ENCODE measurements at places on chromosomes 7 and 10.

GRCh38 chr7:104790440-104790839, 223.6 kb upstream of the KMT2E start:
- DNase-seq, result no peak

- no peak for DNase-seq
Measured at GRCh38 chr10:75512203-75512933, 80.9 kb downstream of the LRMDA start.

GRCh38 chr10:114481055-114481454, 76.8 kb upstream of the AFAP1L2 start:
- no peak for DNase-seq

DNA sequence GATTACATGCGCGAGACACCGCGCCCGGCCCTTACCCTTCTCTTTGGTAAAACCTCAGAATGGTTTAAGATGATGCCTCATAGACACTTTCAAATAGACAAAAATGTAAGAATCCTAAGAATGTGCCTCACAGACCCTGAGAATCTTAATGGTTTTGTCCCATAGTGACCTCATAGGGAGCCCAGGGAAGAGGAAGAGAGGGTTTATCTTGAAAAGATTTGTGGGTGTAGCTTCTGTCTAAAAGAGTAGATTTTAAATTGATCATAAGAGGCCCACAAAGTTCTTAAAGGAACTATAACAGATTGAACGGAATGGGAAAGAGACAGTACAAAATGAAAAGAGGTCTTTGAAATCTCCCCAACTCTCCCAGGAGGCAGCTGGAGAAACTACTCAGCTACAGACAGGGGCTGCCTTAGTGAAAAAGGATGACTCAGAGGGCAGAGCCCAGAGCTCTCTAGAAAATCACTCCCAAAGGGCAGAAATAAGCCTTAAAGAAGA, 220.6 kb downstream of the ADRA2A start:
- no peak for DNase-seq

GRCh38 chr10:654647-654996, 34.8 kb downstream of the DIP2C start:
- no peak for DNase-seq

GRCh38 chr7:33190688-33191304, 61.4 kb downstream of the BBS9 start:
- DNase-seq, result no peak

- DNase-seq, result no peak
Measured at GRCh38 chr10:81520688-81521087, 354.3 kb upstream of the NRG3 start.

DNA sequence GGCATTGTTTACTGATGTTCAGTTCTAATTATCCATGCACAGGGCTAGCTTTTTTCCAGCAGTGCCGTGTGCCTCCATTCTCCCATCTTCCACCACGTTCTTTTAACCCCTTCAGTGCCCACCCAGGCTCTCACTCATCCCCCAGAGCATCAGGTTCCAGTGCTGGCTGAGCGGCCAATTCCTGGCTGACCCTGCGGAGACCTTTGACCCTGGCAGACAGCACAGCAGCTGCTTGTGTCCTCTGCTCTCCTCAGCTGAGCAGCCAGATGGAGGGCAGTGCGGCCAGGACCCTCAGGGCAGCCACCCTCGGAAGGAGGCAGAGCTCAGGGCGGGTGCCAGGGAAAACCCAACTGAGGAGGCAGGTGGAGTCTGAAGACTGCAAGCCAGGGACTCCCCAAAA, 48.4 kb downstream of the ZNF503 start:
- no peak for DNase-seq

DNA sequence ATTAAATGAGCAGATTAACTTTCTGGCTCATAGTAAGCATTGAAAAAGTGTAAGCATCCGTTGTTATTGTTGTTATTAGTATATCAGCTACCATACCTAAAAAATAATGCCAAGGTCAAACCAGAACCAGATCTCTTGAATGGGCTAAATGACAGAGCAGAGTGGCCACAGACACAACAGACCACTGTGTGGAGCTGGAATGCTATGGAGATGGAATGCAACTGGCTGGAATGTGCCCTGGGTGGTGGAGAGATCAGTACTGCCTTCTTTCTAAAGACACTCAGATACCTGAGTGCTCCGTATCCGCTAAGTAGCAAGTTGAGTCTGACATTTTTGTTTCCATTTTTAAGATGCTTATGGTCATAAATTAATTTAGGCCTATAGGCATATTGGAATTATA, 20.5 kb upstream of the DNAJB12 start:
- DNase-seq, result no peak

DNA sequence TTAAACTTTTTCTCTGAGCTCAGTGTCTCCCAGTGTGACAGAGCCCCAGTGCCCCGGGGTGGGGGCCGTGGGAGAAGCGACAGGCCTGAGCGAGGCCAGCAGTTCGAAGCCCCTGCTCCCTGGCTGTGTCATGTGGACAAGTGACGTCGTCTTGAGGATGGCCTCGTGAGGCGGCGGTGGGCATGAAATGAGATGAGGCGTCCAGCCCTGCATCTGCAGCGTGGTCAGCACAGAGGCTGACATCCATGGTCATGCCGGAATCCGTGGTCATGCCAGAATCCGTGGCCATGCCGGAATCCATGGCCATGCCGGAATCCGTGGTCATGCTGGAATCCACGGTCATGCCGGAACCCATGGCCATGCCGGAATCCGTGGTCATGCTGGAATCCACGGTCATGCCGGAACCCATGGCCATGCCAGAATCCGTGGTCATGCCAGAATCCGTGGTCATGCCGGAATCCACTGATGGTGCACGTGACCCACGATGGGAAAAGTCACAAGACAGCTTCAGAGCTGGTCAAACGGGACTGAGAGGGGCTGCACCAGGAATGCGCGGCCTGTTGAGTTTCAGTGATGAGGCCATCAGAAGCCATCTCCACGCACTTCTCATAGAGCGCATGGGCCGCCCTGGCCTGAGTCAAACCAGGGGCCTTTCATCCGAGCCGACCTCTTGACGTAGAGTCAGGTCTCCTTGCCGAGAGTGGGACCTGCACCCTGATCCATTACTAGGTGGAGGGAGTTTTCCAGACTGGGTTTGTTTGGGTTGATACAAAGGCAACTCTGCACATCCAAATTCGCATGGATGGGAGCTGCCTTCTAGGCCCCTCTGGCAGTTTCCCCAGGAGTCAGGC, 342.5 kb downstream of the PTPRN2 start:
- DNase-seq, result no peak

DNA sequence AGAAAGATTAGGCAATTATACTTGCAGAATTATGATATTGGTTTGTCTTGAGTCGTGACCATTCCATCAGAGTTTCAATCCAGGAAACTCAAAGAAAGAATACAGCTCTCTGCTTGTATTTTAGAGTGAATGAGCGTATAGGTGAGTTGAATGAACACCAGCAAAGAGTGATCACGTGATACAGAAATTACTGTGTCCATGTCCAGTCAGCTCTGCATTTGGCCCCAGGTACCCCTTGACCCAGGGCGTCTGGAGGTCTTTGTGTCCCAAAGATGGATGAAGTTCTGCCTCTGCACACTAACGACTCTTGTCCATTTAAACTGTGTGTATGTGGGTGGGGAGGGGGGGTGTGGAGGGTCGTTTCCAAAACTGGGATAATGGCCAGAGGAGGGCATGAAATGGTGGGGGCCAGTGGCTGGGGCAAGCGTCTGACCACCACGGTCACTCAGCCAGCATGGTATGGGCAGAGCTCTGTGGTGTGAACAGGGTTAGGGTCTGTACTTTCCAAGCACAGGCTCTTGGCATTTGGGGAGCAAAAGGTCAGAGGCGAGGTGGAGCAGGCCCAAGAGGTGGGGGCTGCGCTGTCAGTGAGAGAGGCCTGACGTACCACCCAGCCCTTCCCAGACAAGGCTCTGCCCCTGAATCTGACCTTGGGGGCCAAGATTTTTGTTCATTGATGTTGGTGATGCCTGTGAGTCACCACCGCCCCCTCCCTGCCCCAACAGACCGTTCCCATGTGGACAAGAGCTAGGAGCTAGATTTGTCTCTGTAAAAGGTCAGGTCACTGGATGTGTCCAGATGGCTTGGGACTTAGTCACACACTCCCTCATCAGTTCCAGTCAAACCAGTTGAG, 1.4 kb downstream of the PTPRE start:
- DNase-seq, result no peak

- DNase-seq, result no peak
Measured at GRCh38 chr7:15215616-15216015, 313.1 kb upstream of the DGKB start.

- no peak for DNase-seq
Measured at GRCh38 chr10:115866691-115867090, 406.3 kb downstream of the GFRA1 start.

DNA sequence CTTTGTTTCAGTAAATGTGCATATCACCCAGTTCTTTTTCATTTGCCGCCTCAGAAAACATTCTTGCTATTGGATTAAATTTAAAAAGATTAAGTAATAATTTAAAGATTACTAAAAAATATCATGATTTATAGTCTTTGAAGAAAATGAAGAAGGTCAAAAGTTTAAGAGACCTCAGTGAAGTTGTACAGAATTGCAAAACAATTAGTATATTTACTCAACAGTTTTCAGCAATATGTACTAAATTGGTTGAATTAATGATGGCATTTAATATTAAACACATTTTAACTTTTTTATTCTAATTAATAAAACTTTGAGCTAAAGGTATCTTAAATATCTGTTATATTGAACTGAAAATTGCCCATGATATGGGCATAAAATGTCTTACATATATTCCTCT, 49.9 kb upstream of the KLF6 start:
- DNase-seq, result no peak

DNA sequence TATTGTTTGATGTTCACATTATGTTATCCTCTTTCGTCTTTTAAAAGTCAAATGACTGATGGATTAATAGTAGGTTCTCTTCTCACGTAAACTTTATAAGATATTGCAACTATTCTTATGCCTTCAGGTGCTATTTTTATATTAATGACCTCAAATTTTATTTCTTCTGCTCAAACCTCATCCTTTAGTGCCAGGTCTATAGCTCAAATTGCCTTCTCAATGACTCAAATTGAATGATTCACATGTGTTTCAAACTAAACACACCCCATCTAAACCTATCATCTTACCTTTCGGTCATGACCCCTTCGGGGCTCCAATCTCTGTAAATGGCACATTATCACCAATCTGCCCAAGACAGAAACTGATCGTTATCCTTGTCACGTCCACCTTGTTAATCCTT, 22.0 kb upstream of the LIPF start:
- DNase-seq, result no peak

DNA sequence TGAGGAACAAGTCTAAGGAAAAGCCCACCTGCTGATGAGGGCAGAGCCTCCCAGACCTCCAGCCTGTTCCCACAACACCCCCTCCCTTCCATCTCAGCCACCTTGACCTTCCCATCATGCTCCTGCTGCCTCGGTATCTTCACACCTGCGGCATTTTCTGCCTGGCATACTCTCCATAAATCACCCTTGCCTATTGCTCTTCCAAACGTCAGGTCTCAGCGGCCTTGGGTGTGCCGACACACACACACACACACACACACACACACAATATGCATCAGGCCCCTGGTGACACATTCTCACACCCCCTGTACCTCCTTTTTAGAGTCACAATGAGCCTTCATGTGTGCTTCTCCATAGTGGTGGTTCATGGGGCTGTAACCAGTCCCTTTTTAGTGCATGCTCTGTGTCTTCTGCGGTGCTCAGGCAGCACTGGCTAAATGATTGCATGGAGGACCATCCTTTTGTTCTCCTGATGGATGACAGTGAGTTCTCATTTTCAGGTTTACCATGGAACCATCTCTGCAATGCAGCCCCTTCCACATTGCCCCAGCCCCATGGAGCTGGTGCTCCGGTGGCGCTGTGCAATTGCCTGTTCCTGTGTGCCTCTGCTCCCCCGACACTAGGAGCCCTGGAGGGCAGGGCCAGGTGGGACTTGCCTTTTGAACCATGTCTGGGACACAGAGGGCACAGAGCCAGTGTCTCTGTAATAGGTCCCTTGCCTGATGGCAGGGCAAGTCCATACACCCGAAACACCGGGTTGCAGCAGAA, 4.5 kb downstream of the ADIRF start:
- DNase-seq, result no peak

GRCh38 chr10:86170255-86171108, 196.1 kb downstream of the GRID1 start:
- peak; percentile 28 for DNase-seq

- DNase-seq, result no peak
Measured at GRCh38 chr7:38040831-38041230, 120.4 kb downstream of the EPDR1 start.

DNA sequence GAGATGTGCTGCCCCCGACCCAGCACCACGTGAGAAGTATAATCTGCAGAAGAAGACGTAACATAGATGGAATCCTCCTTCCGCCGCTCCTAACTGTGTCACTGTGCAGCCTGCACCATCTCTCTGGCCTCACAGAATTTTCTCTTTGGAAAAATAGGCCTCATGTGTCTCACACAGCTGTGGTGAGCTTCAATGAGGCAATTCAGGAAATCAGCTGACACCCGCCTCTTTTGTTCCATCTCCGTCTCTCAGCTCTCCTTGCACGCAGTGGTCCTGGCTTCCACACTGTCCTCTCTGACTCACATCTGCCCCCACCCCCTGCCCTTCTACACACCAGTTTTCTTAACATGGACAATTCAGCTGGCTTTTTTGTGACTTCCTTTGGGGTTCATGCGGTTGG, 7.2 kb downstream of the C10orf90 start:
- DNase-seq, result no peak

- DNase-seq, result no peak
Measured at GRCh38 chr10:45558425-45558824, 114.1 kb downstream of the ZFAND4 start.

GRCh38 chr10:95360122-95360714, 69.4 kb upstream of the PDLIM1 start:
- DNase-seq, result peak; percentile 7

GRCh38 chr7:14137676-14138075, 148.2 kb upstream of the ETV1 start:
- no peak for DNase-seq

DNA sequence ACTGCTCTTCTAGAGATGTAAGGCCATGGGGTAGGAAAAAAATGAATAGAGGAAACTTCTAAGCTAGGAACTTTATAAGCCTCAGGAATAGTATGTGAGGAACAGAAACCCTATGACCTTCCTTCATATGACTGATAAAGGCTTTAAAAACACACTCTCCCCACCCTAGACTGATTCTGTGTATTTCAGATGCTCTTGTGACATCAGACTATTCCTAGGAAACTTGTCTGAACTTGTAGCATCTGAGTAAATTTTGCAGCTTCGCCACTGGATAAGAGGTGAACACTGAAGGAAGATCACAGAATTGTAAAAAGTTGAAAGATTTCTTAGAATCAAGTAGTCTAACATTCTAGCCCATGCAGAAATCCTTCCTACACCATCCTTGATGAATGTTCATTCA, 31.0 kb upstream of the CBLL1 start:
- no peak for DNase-seq

- no peak for DNase-seq
Measured at GRCh38 chr10:6692103-6692502, 112.0 kb upstream of the PRKCQ start.

DNA sequence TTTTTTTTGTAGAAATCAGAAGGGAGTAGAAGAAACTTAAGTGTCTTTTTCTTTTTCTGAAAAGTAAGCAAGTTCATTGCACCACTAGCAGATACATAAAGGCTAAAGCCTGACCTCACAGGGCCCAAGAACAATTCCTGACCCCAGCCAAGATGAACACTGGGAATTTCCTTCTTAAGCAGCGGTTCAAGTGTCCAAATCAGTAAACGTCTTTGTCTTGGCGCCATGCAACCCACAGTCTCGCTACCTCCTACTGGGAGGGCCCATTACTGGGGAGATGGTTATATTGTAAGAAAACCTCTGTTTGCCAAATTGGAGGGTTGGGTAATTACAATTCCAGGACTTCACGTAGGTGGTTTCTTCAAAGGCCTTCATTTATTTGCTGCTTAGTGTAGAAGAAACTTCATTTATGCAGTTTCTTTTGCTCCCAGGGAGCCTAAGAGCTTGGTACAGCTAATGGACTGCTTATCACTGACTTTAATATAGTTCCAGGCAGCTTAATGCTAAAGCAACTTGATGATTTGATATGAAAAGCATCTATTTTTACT, 58.3 kb upstream of the ADRB1 start:
- DNase-seq, result no peak
